ENCODE measurements at places on chromosomes 7 and 10. TPM values are rescaled to one million over a fixed set of nuclear protein-coding genes. Genes with fewer than 3 reads are reported as not detected.

The SLIT1 gene
- total RNA-seq = 0.63 TPM

- H3K27me3 ChIP-seq = no peaks in the 10 kb centered on the region
- H3K4me1 ChIP-seq = no peaks in the 10 kb centered on the region
- no peak for DNase-seq
- H3K4me3 ChIP-seq = no peak overlapping the region
- no peaks in the 10 kb centered on the region for H3K36me3 ChIP-seq
- no peak overlapping the region for H3K27ac ChIP-seq
Observed at GRCh38 chr7:340979-341694, 51.2 kb downstream of the FOXL3 start.

GRCh38 chr7:11753433-11753832, 78.6 kb downstream of the THSD7A start:
- DNase-seq = no peak
- no peaks in the 10 kb centered on the region for H3K4me1 ChIP-seq
- no peaks in the 10 kb centered on the region for H3K36me3 ChIP-seq
- no peak overlapping the region for H3K4me3 ChIP-seq
- no peak overlapping the region for H3K27ac ChIP-seq

DNA sequence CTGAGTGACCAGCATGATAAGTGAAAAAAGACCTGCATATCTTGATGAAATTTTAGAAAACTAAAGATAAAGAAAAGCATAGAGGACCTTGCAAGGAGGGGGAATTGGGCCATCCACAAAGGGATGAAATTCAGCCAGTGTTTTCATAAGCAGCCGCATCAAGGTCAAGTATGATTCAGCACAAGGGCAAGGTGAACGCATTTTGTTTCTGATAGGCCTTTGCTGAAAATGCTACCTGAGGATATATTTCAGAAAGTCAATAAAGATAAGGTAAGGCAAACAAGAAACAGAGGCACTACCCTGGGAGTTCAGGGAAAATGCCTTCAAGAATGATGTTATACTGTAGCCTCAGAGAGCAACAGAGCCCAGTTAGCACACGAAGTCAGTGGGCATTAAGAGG, 55.0 kb upstream of the SHH start:
- no peaks in the 10 kb centered on the region for H3K4me1 ChIP-seq
- no peaks in the 10 kb centered on the region for H3K36me3 ChIP-seq
- no peak overlapping the region for H3K4me3 ChIP-seq
- H3K27me3 ChIP-seq = peaks cover 14% of the 10 kb centered on the region
- no peak for DNase-seq
- H3K27ac ChIP-seq = no peak overlapping the region

- DNase-seq = no peak
- H3K4me1 ChIP-seq = no peaks in the 10 kb centered on the region
- H3K4me3 ChIP-seq = no peak overlapping the region
- no peak overlapping the region for H3K27ac ChIP-seq
Observed at GRCh38 chr7:108813251-108814014, 243.8 kb downstream of the DNAJB9 start.

Data from activated CD4-positive, alpha-beta memory T cell treated with anti-CD3 and anti-CD28 coated beads for 36 hours (primary cell).